Panc1 (cell line): ENCODE measurements at places on chromosomes 13 and 19.

DNA sequence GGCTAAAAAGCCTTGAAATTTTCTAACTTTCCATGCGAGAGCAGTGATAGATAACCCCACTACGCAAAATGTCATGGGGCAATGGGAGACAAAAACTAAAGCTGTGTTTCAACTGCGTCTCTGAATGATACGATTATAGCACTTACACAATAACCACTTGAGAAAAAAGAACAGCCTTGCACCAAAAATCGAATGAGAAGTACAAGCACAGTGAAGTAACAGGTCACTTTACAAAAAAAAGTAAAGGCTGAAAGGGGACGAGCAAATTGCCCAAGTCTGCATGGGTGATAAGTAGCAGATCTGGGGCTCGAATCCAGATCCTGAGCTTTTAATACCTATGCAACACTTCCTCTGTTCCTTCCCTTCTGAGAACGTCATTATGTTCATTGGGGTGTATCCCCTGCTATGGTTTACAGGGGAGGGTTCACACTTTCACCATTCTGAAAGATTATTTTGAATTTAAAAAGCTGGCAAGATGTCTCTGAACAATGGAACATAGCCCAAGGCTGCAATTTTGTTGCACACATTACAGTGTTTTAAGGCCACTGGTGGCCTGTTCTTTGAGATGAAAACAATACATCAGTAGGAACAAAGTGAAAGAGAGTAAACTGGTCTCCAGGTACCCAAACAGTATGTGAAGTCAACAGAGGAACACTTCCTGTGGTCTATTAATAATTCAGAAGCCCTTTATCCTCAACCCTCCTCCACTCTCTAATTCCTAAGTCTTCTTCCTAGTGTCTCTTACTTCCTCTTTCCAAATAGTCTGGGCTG, 3.2 kb downstream of the CPB2 start:
- no peak for DNase-seq

DNA sequence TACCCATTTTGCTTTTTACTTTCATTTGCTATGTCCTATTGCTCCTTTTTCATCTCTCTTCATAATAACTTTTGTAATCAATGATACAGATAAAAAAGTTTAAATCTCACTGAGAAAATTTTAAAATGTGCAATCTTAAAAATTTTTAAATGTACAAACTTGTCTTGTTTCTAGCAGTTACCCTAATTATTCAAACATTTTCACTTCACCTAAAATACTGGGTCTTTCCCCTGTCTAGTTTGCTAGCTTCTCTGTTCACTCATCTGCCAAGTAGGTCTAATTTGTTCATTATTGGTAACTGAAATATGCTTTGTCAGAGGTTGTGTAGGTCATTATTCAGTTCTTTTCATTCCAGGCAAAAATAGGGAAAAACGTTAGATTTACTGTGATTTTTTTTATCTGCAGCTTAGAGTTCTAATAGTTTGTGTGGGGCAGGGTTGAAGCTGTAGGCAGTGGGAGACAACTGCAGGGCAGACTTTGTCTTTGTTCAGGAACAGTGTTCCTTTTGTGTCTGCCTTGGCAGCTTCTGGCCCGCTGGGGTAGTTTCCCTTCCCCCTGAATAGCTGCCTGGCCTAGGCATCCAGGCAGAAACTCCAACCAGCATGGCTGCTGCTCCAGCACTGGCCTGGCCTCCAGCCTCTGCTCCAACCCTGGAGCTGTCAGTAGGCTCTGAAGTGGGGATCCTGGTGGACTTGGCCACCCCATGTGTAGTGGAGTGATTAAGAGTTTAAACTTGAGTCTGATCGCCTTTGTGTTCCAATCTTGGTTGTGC, 48.5 kb downstream of the WDFY2 start:
- no peak for DNase-seq

GRCh38 chr19:8041531-8041931, 11.0 kb upstream of the CCL25 start:
- no peak for DNase-seq

DNA sequence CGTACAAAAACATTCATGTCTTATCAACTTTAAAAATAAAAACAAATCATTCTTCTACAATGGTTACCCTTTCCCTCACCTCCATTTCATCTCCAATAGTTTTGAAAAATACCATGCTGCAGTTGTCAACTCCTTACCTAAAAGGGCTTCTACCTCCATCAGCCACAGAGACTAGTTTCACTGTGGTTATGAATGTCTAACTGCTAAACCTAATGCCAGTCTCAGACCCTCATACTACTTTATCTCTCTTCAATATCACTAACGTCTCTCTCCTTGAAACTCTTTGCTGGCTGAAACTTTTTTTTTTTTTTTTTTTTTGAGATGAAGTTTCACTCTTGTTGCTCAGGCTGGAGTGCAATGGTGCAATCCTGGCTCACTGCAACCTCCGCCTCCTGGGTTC, 27.1 kb downstream of the LNX2 start:
- DNase-seq = no peak

GRCh38 chr19:20079476-20079875, 1.7 kb downstream of the ZNF90 start:
- no peak for DNase-seq

- no peak for DNase-seq
These were observed 10.2 kb downstream of the PPP2R1A start for GRCh38 chr19:52200044-52200443.

GRCh38 chr13:106814463-106814862, 246.5 kb upstream of the ARGLU1 start:
- DNase-seq = no peak

GRCh38 chr13:48615049-48615448, 38.7 kb upstream of the CYSLTR2 start:
- DNase-seq = no peak

GRCh38 chr13:24357756-24358155, 48.4 kb downstream of the C1QTNF9 start:
- DNase-seq = no peak

- no peak for DNase-seq
These were observed 3.7 kb downstream of the ANGPTL8 start for GRCh38 chr19:11242864-11243797.

DNA sequence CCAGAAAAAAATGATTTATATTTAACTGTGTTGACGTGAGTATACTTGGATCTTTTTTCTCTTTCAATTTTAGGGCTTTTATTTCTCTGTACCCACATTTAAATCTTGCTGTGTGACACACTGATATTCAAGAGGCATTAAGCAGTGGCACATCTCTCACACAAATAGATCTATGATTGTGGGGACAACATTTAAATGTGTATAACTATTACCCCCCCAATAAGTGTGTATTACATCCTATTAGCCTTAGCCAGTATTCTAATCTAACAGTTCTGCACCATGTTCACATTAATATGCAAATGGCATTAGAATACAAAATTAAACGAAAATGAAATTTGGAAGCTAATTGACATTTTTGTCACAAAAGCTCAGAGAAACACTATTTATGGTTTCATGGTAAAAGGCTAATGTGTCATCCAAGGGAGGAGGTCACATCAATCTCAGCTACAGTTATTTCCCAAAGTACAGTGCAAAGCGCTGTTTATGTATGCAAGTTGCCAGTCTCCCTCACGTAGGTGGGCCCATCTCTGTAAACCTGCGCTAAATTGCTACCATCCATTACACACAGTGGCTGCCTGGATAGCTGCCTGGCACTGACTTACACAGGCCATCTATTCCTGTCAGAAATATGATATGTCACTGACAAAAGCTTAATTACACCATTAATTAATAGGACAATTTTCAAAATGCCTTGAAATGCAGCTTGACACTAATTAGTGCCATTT, 984.7 kb upstream of the PCDH9 start:
- no peak for DNase-seq

DNA sequence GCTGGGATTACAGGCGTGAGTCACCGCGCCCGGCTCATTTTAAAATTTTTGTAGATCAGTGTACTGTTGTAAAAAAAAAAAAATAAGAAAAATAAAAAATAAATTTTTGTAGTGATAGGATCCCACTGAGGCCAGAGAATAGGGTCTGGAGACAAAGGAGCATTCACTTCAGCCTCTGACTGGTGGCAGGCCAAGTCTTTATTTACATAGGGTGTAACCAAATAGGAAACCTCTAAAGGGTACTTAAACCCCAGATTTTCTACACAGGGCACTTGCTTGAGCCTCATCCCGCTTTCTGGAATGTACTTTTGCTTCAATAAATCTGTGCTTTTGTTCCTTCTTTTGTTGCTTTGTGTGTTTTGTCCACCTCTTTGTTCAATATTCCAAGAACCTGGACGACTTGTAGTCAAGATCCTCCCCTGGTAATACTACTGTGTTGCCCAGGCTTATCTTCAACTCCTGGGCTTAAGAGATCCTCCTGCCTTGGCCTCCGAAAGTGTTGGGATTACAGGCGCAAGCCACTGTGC, 2.1 kb upstream of the PDCD2L start:
- no peak for DNase-seq

GRCh38 chr13:97540696-97541095, 106.7 kb downstream of the RAP2A start:
- DNase-seq = no peak

DNA sequence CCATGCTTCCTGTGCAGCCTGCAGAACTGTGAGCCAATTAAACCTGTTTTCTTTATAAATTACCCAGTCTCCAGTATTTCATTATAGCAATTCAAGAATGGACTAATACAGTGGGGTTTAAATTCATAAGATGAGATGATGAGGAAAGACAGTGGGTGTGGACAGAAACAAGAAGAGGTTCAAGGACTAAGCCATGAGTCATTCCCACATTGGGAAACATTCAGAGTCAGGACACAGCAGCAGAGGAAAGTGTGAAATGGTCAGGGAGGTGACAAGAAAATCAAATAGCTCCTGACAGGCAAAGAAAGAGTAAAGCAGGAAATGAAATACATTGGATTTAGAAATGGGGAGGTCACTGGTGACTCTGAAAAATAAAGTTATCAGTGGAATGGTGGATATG, 9.1 kb downstream of the ZNF841 start:
- no peak for DNase-seq

- no peak for DNase-seq
These were observed 23.6 kb downstream of the RANBP3 start for GRCh38 chr19:5954293-5954692.

- no peak for DNase-seq
These were observed 8.8 kb downstream of the PAF1 start for GRCh38 chr19:39381910-39382611.
